Epithelial cell of proximal tubule (primary cell): ENCODE measurements at places on chromosomes 12 and 14. TPM values are rescaled to one million over a fixed set of nuclear protein-coding genes. Genes with fewer than 3 reads are reported as not detected.

Gene JKAMP
- 57.1 and 59.3 TPM in 2 replicates for total RNA-seq

Gene ST8SIA1
- 1.0 TPM in 1 of 2 replicates, not detected in the other for total RNA-seq

Gene KIF5A
- total RNA-seq: 0.46 and 0.51 TPM in 2 replicates

Gene TMEM229B
- total RNA-seq: 0.14 and 2.2 TPM in 2 replicates

Gene ERBB3
- 14.3 and 24.2 TPM in 2 replicates for total RNA-seq

Gene SLCO1C1
- total RNA-seq: not detected in 2 replicates

Gene SCNN1A
- total RNA-seq: 15.6 and 52.2 TPM in 2 replicates

Gene NID2
- 12.5 and 13.5 TPM in 2 replicates for total RNA-seq

Gene CD9
- 284 and 346 TPM in 2 replicates for total RNA-seq

Gene AMDHD1
- 0.22 TPM in 1 of 2 replicates, not detected in the other for total RNA-seq

DNA sequence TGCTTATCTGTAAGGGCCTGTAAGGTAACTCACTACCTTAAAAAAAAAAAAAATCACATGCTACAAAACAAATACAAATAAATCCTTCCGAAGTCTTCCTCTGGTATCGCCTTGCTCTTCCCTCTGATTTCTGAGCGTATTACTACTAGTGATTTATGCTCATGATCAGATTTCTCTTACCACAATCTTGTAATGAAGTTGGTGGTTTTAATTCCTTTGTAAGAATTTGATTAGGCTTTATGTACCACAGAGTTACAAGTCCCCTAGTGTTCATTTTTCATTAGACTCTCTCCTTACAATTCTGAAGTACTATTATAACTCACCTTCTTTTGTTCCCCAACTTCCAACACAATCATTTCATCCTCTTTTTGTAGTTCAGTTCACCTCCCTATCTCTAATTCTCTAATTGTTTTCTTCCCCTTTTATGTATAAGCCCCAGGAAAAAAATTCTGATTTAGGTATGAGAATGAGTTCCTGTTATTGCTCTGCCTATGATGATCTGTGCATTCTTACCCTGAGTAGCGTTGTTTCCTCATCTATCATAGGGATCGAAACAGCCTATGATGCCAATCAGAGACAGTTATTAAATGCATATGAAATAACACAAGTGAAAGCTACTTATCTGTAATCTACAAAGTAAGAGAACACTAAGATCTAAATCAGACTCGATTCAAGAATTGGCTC lies 81.5 kb downstream of the EPS8 start:
- DNase-seq: no peak

GRCh38 chr14:38593476-38593875 lies 337.6 kb upstream of the CLEC14A start:
- no peak for DNase-seq

GRCh38 chr12:31832740-31833729 lies 104.2 kb upstream of the AMN1 start:
- DNase-seq: no peak

DNA sequence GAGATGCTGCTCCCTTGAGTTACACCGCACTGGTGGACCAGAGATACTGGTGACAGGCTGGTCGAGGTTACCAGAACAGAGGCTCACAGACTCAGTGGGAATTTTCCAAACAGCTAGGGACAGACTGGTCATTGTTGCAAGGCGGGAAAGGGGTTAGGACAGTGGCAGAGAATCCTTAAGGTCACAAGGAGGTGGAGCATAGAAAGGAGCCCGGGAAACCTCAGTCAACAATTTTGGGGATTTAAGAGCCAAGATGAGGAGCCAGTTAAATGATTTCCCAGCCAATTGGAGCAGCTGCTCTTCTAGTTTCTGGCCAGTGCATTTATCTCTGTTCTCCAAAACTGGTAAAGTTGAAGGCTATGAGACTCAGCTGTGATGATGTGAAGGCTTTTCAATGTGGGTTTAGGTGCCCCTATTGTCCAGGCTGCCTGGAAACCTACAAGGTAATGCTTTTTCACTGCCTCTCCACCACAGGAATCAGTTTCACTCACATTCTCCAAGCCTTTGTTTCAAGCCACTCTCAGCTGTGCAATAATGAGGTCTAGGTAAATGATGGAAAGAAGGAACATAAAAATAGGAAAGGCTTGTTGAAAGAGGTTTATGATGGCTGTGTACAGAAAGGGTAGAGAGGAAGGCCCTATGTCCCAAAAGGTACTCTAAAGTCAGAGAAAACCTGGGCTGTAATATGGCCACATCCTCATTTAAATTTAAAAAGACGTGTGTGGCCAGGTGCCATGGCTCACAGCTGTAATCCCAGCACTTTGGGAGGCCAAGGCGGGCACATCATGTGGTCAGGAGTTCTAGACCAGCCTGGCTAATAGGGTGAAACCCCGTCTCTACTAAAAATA lies 7.0 kb upstream of the TNS2 start:
- no peak for DNase-seq

DNA sequence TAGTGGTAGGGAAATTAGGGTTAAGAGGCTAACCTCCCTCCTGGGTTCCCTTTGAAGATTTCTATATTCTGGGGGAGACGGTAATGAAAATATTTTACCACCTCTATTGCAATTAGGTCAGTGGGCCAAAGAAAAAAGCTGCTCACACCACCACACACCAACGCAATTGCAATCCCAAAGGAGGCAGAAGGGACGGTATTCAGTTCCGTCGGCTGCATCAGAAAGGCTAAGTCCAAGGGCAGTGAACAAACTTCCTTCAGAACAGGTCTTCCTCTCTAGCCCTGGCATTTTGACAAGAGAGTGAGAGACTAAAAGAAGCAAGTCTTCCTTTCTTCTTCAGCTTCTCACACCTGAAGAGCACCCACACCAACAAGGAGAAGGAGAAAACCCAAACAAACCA lies 51.2 kb downstream of the OTX2 start:
- no peak for DNase-seq

GRCh38 chr14:58772794-58773620 lies 135.2 kb downstream of the DACT1 start:
- no peak for DNase-seq

- no peak for DNase-seq
Measured at GRCh38 chr12:8566525-8566924, 25.8 kb upstream of the CLEC4E start.

GRCh38 chr14:20278414-20278813 lies 27.3 kb downstream of the TTC5 start:
- DNase-seq: no peak

GRCh38 chr14:32252030-32252670 lies 49.1 kb upstream of the RNU6-8 start:
- DNase-seq: no peak

- DNase-seq: no peak
Measured at GRCh38 chr12:42299392-42300308, 26.2 kb downstream of the ZCRB1 start.

DNA sequence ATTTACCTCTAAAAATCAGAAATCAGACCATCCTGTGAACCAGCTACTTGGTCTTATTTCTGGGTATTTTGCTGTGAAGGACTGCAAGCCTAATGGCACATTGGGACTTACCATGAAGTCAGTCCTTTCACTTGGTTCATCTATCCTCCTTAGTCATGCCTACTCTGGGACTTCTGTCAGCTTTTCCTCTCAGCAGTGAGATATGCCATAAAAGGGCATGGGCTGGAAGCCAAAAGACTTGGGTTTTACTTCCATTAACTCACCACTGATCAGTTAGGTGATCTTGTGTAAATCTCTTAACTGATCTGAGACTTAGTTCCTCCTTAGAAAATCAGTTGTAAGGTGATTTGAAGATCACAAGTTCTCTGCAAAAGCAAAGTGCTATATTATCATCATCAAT lies 116.5 kb downstream of the PAH start:
- DNase-seq: no peak

- DNase-seq: no peak
Measured at GRCh38 chr12:84157170-84157569, 755.4 kb downstream of the SLC6A15 start.

DNA sequence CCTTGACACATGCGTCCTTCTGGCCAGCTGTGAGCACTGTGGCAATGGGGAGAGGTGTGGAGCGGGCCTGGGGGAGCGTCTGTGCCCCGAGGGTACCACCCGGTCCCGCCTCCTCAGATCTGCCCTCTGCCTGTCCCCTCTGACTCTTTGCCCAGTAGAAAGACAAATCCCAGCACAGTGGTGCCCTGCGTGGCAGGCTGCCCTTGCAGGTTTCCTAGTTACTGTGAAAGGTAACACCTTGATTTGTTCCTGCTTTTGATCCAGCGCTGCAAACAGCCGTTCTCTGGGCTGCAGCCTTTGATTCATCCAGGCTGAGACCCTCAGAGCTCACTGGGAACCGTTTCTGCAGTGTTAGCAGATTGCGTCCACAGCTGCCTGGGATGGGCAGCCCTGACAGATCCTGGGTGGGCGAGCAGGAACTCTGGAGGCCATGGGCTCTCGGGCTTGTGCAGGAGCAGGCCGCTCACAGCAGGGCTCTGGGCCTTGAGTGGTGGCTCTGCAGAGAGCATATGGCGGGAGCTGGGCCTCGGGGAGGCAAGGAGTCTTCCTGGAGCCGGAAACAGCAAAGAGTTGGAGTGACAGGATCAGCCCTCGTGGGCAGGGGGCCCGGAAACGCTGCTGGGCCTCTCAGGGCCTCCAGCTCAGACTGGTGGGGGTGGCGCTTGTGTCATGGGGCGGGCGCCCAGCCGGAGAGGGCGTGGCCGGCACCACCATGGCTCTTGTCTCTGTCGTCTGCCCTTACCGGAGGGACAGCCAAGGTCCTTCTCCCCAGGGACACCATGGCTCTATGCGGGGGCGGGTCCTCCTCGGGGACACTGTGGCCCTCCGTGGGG lies 16.6 kb downstream of the FBRSL1 start:
- DNase-seq: no peak

GRCh38 chr12:47763481-47764346 lies 5.0 kb upstream of the RAPGEF3 start:
- DNase-seq: peak; percentile 92

GRCh38 chr12:55938826-55939501 lies 8.0 kb downstream of the DGKA start:
- no peak for DNase-seq

- no peak for DNase-seq
Measured at GRCh38 chr12:122265476-122265875, 818 bp downstream of the VPS33A start.

DNA sequence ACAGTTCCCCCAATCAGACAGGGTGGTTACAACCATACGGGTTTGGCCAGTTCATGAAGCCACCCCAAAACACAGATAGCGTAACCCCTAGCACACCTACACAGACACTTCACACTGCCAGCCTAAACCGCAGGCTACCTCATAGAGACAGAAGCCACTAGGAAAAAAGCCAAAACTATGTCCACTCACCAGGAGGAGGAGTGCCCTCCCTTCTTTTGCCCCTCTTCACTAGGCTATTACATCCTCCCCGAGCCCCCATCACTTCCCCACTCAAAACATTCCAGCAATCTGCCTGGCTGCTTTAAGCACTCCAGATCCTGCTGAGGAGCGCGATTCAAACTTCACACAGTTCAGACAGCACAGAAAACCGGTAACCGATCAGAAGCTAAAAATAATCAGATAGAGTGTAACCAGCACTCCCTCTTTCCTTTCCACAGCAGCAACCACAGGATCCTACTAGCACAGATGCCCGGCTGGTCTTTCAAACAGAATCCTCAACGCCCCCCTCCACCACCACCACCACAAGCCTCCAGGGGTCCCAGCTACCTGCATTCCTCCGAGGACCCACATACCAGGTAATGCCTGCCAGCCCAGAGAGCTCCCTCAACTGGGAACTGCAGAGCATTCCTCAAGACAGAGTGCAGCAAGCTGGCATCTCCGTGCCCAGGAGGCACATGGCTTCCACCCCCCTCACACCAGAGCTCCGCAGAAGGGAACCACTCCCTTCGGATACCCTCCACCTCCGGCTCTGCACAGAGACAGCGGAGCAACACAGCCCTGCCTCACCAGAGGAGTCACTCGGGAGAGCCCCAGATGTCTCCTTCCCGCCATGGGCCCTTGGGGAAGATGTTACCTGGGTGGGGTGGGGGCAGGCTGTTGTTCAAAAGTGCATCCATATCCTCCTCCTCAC lies 1.5 kb downstream of the CHD4 start:
- DNase-seq: no peak

DNA sequence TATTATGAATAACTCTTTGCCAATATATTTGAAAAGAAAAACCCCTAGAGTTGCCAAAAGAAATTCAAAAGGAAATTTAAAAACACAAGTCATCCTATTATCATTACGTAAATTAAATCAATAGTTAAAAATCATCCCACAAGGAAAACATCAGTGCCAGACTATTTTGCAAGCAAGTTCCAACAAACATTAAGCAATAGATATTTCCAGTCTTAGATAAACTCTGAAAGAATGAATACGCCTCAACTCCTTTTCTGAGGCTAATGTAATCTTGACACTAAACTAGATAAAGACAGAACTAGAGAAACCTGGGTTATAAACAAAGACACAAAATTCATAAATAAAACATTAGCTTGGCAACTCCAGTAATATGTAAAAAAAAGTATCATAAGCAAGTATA lies 245.9 kb downstream of the FOXN3 start:
- DNase-seq: no peak

DNA sequence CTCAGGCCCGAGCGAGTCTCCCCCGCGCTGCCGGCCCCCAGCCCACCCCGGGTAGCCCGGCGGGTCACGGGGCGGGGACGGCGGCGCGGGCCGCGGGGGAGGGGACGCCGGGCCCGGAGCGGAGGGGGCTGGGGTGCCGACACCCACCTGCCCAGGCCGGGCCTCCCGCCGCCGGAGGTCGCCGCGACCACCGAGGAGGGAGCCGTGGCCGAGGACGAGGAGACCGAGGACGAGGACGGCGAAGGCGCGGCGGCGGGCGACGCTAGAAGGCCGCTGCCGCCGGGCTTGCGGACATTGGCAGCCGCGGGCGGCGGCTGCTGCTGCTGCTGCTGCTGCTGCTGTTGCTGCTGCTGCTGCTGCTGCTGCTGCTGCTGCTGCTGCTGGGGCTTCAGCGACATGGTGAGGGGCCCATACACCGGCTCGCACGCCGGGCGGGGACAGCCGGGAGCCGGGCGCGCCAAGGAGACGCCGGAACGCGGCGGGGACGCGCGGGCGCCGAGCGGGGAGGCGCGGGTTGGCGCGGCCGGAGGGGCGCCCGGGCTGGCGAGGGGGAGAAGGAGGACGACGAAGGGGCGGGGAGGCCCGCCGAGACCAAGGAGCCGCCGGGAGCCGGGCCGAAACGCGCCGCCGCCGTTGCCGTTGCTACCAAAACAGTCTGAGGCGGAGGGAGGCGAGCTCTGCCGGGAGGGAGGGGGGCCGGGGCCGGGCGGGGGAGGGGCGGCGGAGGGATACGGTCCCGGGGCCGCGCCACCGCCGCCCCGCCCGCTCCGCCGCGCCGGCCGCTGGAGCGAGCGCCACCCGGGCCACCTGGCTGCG lies at the start of gene ATXN2:
ATXN2 (minus strand) TSS at position 679 of the 816 bp plus-strand sequence; CDS start at position 398, 281 bp downstream.
- DNase-seq: no peak

- no peak for DNase-seq
Measured at GRCh38 chr14:77467801-77468200, 9.9 kb downstream of the AHSA1 start.

- no peak for DNase-seq
Measured at GRCh38 chr14:74763803-74764531, 851 bp downstream of the YLPM1 start.
